ENCODE measurements at places on chromosomes 4 and X. TPM values are rescaled to one million over a fixed set of nuclear protein-coding genes. Genes with fewer than 3 reads are reported as not detected.

- H3K4me3 ChIP-seq, result no peak overlapping the region
- H3K4me1 ChIP-seq, result no peaks in the 10 kb centered on the region
- no peaks in the 10 kb centered on the region for H3K27me3 ChIP-seq
- H3K27ac ChIP-seq, result no peak overlapping the region
Observed at GRCh38 chr4:62003695-62004094, 803.6 kb downstream of the ADGRL3 start.

The PAGE4 gene
- not detected for total RNA-seq

DNA sequence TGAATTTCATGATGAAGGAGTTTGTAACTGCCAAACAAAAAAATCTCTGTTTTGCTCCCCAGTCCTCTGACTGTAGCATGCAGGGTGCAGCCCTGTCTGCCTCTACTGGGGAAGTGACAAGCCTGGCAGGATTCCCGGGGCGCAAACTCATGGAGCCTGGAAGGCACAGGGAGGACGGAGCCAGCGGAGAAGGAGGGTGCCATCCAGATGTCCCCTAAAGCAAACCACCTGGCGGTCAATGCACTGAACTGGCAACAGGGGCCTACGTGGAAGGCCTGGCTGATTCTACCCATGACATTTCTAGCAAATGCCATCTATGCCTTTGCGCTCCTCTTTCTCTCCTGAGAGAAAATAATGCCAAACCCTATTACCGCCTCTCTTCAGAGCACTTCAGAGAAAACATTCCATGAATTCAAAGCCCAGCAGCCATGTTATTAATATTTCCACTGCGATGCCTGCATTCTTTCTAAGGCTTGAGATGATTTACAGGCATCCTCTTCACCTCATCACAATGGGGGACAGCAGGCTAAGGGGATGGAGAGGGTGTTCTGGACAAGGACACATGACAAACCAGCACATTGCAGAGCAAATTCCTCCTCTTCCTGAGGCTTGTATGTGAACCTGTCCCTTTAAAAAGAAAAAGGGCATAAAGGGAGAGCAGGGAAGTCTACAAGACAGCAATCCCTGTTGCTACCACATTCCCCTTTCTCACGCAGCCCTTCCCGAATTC lies 329.3 kb upstream of the NOCT start:
- no peaks in the 10 kb centered on the region for H3K36me3 ChIP-seq
- no peaks in the 10 kb centered on the region for H3K27me3 ChIP-seq
- no peak overlapping the region for H3K4me3 ChIP-seq
- H3K4me1 ChIP-seq, result peaks cover 11% of the 10 kb centered on the region
- DNase-seq, result no peak

DNA sequence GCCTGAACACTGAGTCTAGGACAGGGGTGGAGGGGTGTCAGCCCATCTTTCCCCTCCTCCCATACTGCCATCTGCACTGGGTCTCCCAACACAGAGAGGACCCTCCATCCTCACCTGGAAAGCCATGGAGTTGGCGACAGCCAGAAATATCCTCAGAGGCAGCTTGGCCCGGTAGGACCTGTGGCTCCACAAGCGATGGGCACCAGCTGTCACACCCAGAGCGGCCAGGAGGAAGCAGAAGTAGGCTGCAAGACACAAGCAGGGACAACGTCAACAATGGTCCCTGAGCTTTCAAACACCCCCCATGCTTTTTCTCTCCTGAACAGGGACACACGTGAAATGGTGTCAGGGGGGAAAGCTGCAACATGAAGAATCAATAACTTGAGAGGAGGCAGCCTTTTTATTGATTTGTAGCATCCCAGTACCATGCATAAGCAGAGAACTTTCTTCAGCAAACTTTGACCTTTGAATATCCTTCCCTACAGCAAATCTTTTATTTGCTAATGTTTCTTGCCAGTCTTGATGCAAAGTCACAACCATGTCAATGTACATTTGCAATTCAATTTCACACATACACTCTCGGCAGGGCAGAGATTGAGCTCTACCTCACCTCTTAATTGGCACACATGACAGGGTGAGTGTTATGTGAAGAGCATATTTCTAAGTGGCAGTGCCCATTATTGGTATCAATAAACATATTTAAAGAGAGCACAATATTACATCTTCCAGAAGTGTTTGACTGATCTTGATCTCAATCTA lies 93.2 kb downstream of the SCD5 start:
- no peak overlapping the region for H3K27ac ChIP-seq
- no peak overlapping the region for H3K4me3 ChIP-seq
- H3K36me3 ChIP-seq, result no peaks in the 10 kb centered on the region

DNA sequence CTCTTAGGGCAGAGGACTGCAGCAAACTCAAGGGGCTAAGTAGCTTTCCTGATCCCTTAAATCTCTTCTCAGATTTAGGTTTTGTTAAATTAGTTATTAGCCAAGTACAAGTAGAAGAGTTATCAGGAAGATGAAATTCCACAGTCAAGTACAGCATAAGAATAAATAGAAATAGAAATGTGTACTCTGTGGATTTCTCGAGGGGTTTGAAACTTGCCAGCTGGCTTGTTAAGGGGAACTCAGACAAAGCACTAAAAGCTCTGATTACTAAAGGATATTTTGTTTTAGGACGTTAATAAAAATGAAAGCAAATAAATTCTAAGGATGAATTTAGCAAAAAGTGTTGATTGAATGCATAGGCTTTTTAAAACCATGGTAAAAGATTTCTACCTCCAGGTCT lies 654.6 kb downstream of the RAPGEF2 start:
- H3K4me1 ChIP-seq, result no peaks in the 10 kb centered on the region
- H3K4me3 ChIP-seq, result no peak overlapping the region
- H3K27ac ChIP-seq, result no peak overlapping the region
- no peaks in the 10 kb centered on the region for H3K27me3 ChIP-seq
- no peak for DNase-seq
- no peaks in the 10 kb centered on the region for H3K36me3 ChIP-seq

- no peaks in the 10 kb centered on the region for H3K4me1 ChIP-seq
- no peak for DNase-seq
- no peaks in the 10 kb centered on the region for H3K36me3 ChIP-seq
- H3K27me3 ChIP-seq, result no peaks in the 10 kb centered on the region
- no peak overlapping the region for H3K27ac ChIP-seq
Observed at GRCh38 chrX:22542641-22543040, 269.9 kb downstream of the CBLL2 start.

- no peak for DNase-seq
- no peaks in the 10 kb centered on the region for H3K27me3 ChIP-seq
- H3K27ac ChIP-seq, result no peak overlapping the region
- no peaks in the 10 kb centered on the region for H3K36me3 ChIP-seq
Observed at GRCh38 chr4:36549252-36549651, 267.8 kb downstream of the DTHD1 start.

DNA sequence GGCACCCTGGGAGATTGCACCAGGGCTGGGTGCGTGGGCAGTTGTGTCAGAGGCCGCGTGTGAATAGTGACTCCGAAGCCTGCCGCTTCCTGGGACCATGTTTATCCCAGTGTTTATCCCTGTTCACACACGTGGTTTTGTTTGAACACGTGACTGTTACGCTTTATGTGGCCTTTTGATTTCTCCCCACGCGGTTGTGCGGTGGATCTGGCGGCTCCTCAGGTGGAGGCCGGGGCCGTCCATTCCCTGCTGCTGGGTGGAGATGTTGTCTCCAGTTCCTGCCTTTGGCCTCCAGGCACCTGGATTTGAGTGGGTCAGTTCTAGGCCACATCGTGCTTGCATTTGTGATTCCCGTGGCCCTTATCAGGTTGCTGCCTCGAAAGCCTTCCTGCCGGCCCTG lies 35.1 kb downstream of the NELFA start:
- no peak overlapping the region for H3K4me3 ChIP-seq
- H3K4me1 ChIP-seq, result no peaks in the 10 kb centered on the region
- DNase-seq, result no peak
- peaks cover 19% of the 10 kb centered on the region for H3K36me3 ChIP-seq
- H3K27me3 ChIP-seq, result no peaks in the 10 kb centered on the region
- H3K27ac ChIP-seq, result no peak overlapping the region

DNA sequence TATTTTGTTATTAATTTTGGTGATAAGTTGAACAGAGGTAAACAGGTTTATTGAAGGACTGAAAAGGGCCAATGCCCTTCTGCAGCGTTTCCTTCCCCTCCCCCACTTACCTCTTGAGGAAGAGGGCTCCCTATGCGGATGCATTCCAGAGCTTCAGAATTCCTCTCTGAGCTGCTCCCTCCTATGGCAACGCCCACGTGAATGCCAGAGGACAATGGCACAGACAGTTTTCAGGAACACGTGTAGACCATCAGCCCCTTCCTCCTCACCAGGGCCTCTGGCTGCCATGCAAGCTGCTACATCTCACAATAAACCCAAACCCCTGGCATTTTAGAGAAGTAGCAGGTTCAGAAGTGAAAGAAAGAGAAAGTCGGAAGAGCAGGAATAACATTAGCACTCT lies 127.9 kb downstream of the CHRDL1 start:
- H3K36me3 ChIP-seq, result no peaks in the 10 kb centered on the region
- DNase-seq, result no peak
- no peak overlapping the region for H3K4me3 ChIP-seq

- peaks cover 2% of the 10 kb centered on the region for H3K4me1 ChIP-seq
- H3K27ac ChIP-seq, result no peak overlapping the region
Observed at GRCh38 chr4:100100985-100101384, 89.3 kb downstream of the DDIT4L start.

DNA sequence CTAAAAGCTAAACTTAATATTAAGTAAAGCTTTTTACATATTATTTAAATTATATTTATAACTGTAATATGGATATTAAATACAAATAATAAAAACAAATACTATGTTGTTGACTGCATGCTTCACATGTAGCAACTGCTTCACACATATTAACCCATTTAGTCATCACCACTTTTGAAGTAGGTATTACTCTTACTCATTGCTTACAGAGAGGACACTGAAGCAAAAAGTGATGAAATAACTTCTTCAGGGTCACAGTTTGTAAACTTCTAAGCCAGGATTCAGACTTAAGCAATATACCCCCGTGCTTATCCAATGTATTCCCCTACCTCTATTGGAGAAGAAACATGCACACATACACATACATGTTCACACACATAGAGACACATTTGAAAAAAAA lies 166.6 kb downstream of the DKK2 start:
- H3K27me3 ChIP-seq, result no peaks in the 10 kb centered on the region
- no peaks in the 10 kb centered on the region for H3K36me3 ChIP-seq
- H3K27ac ChIP-seq, result no peak overlapping the region
- no peak for DNase-seq
- no peak overlapping the region for H3K4me3 ChIP-seq
- H3K4me1 ChIP-seq, result no peaks in the 10 kb centered on the region

DNA sequence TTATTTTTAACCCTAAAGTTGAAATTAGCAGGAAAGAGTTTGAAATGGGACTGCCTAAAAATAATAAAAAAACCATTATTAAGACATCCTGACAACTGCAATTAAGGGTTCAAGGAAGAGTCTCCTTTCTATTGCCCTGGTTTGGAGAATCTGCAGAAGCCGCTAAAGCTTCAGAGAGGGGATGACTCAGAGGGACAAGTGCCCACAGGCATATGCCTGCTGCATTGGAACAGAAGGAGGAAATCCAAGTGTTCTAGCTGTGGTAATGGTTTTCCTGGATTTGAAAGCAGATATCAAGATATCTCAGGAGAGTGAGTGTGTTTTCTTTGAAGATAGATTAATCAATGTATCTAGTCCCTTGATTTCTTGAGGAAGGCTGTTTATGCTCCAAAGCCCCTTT lies 235.1 kb upstream of the TAPT1 start:
- no peaks in the 10 kb centered on the region for H3K27me3 ChIP-seq
- H3K4me3 ChIP-seq, result no peak overlapping the region
- peaks cover 5% of the 10 kb centered on the region for H3K4me1 ChIP-seq
- H3K27ac ChIP-seq, result no peak overlapping the region
- DNase-seq, result no peak

The RIBC1 gene
- 1.1 TPM for total RNA-seq

DNA sequence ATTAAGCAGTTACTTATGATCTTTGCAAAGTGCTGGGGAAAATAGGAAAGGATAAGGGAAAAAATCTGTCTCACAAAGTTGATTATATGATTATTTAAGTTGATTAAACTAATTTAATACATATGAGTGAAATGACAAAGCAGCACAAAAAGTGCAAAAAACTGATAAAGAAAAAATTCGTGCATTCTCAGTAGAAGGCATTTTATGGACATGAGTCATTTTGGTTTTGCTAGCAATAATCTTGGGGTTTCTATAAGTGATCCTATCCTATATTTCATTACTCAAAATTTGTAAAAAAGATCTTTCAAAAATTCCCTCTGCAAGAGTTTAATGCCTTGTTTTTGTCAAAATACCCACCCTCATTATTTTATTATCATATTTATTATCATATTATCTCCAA lies 224.2 kb upstream of the ANXA10 start:
- H3K27ac ChIP-seq, result no peak overlapping the region
- DNase-seq, result no peak
- no peaks in the 10 kb centered on the region for H3K36me3 ChIP-seq
- no peaks in the 10 kb centered on the region for H3K27me3 ChIP-seq

The ATP8A1 gene
- total RNA-seq, result 11.8 TPM

The BMX gene
- total RNA-seq, result not detected

The FGF13 gene
- 0.48 TPM for total RNA-seq

GRCh38 chr4:59412739-59413138 lies 1787.4 kb upstream of the ADGRL3 start:
- H3K36me3 ChIP-seq, result no peaks in the 10 kb centered on the region
- no peak overlapping the region for H3K4me3 ChIP-seq
- H3K27me3 ChIP-seq, result no peaks in the 10 kb centered on the region

GRCh38 chr4:22695917-22696316 lies 3.2 kb downstream of the GBA3 start:
- H3K36me3 ChIP-seq, result no peaks in the 10 kb centered on the region
- no peaks in the 10 kb centered on the region for H3K4me1 ChIP-seq
- no peak for DNase-seq
- no peak overlapping the region for H3K4me3 ChIP-seq
- no peaks in the 10 kb centered on the region for H3K27me3 ChIP-seq
- H3K27ac ChIP-seq, result no peak overlapping the region

DNA sequence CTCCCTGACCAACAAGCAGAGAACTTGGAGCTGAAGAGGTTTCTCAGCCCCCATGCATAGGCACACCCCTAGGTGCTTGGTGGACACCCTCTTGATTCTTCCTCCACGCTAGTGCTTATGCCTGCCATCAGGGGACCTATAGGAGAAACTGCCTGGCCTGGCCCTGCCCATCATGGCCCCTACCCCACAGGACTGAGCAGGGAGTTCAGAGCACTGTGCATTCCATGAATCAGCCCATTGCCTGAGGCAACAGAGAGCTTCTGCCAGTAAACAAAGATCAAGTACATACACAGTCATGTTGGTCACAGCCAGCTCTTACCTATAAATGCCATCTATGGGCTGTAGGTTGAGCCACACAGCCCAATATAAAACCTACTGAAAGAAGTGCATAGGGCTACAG lies 99.1 kb upstream of the EDNRA start:
- no peak overlapping the region for H3K27ac ChIP-seq
- no peak overlapping the region for H3K4me3 ChIP-seq

Measured in esophagus squamous epithelium (tissue), 5 donors.